Mucosa of gallbladder (tissue), 1 donor: ENCODE measurements at places on chromosomes 1 and 21. TPM values are rescaled to one million over a fixed set of nuclear protein-coding genes. Genes with fewer than 3 reads are reported as not detected.

The PADI3 gene
- 0.72 TPM for total RNA-seq

The IRF2BP2 gene
- 231 TPM for total RNA-seq

The CD5L gene
- total RNA-seq: not detected

The FCRL4 gene
- total RNA-seq: not detected

The GPR153 gene
- total RNA-seq: 14.8 TPM

The CFHR3 gene
- 0.49 TPM for total RNA-seq

The GATAD2B gene
- 42.5 TPM for total RNA-seq

The TCEA3 gene
- 32.0 TPM for total RNA-seq

The TEX38 gene
- 0.35 TPM for total RNA-seq

- no peak for DNase-seq
Observed at GRCh38 chr1:246037832-246038231, 469.2 kb downstream of the SMYD3 start.

DNA sequence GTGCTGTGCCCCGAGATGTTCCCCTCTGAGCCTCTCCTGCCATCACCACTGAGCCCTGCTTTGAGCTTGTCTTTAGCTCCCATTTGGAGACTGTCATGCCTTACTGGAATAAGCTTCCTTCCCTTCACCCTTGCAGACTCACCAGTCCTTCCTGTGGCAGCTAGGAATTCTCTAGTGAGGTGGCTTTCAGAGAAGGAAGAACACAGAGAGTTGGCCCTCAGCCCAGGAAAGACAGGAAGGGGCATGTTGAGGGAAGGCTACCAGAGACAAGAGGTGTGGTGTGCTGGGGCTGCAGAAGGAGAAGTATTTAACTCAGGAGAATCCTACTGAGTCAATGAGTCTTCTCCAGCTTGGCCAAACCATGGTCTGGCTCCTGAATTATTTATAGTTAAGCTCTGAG is 76.3 kb downstream of the UCK2 start:
- DNase-seq: peak; percentile 66

DNA sequence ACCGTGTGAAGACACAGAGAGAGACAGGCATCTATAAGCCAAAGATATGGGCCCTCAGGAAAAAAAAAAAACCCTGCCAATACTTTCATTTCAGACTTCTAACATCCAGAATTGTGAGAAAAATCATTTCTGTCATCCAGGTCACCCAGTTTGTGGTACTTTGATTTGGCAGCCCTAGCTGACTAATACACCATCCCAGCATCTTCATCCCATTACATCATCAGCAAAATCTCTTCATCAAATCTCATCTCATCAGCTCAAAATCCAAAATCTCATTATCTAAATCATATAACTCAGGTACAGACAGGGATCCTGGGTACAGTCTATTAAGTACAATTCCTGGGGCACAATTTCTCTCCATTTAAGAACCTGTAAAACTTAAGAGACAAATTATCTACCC is 51.9 kb upstream of the GJA8 start:
- no peak for DNase-seq

- no peak for DNase-seq
Observed at GRCh38 chr1:232986527-232986922, 36.1 kb downstream of the NTPCR start.

DNA sequence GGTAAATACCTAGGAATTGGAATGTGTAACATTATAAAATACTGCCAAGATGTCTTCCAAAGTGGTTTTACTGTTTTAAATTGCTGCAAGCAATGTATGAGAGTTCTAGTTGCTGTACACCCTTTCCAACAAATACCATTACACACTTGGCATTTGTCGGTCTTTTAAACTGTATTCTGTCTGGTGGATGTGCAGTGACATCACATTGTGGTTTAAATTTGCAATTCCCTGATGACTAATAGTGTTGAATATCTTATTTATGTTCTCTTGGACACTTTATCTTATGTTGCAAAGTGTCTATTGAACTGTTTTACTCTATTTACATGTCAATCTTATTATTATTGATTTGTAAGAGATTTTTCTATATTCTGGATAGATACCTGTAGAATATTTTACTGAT is 561.2 kb upstream of the B3GALT2 start:
- DNase-seq: no peak

GRCh38 chr21:45294509-45295291 is 7.0 kb upstream of the POFUT2 start:
- DNase-seq: peak; percentile 85

DNA sequence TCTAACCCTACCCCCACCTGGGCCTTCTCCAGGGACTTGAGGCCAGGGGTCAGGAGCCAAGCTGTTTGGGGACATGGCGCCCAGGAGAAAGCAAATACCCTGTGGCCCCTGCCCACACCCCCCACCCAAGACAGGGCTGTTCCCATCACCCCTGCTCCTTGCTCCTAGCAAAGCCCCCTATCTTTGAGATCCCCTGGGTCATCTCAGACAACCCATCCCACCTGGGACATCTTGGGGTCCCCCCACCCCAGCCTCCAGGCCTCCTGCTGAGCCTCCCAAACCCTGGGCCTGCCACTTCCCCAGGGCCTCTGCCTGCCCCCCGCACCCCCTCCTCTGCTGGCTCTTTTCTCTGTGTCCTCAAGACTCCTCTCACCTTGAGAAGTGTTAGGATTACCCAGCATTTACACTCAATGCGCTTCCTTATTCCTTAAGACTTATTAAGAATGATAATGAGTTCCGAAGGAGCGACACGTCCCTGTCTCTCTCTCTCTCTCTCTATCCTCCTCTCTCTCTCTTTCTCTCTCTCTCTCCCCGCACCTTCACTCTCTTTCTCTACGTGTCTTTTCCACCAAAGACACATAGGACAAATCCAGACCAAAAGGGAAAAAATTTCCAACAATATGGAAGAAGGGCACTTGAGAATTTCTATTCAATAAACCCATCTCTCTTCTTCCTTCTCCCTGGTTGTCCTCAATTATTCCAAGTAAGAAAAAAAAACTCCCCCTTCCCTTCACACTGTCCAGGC is 7.2 kb downstream of the CASZ1 start:
- no peak for DNase-seq

- no peak for DNase-seq
Observed at GRCh38 chr1:172653015-172653709, 5.7 kb upstream of the FASLG start.

DNA sequence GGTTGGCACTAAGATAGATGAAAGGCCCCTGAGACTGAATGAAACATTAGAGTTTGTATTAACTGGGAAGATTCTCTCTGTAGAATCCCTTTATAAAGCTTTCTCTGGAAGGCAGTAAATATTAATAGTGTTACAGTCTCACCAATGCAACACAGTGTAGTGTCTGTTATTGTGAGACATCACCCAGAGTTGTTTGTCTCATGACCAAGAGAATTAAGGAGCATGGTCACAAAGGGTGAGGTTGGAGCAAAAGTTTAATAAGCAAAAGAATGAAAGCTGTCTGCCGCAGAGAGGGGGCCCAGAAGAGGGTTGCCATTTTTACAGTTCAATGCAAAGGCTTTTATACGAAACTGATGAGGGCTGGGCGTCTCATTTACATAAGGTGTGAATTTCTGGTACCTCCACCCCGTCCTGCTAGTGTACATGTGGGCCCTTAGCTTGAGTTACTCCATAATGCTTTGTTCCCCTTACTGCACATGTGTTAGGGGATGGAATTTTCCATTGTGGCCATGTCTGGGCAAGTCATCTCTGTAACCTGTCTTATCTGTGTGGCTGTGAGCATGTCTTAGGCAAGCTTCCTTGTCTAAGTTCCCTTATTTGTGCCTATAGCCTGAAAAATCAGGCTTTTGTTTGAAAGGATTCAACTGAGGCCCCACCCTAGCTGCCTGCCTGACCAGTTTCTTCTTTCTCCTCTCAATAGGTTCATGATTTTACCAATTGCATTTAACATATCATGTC is 184.1 kb downstream of the RASAL2 start:
- no peak for DNase-seq

DNA sequence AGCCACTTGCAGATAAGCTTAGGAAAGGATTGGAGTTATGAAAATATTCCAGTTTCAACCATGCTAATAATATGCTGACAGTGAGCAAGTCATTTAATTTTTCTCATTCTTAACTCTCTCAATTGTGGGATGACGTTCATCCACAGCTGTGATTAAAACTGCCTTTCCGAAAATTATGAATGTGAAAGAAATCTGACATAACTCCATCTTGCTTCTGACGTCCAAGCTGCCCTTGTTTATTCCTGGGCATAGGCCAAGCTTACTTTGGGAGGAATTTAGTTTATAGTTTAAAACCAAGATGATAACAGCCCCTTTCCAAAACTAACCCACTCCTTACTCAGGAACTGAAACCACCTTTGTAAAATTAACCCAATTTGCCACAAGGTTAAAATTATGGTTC is 11.0 kb upstream of the RGS18 start:
- no peak for DNase-seq

DNA sequence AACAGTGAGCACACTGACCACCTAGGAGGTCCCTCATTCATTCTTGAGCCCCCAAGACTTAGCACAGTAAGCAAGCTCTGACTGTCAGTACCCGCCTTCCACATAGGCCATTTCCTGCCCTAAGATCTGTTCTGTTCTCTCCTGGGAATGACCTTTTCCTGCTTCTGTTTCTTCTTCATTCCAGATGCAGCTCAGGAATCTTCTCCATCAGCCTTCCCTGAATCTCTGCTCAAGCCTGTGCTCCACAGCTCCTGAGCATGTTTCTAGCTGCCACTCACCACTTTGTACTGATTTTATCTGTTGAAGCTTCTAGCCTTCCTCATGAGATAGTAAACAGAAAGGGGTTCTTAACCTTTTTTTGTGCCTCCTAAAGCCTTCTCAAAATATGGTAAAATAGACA is 56.6 kb downstream of the ZNF281 start:
- DNase-seq: no peak

DNA sequence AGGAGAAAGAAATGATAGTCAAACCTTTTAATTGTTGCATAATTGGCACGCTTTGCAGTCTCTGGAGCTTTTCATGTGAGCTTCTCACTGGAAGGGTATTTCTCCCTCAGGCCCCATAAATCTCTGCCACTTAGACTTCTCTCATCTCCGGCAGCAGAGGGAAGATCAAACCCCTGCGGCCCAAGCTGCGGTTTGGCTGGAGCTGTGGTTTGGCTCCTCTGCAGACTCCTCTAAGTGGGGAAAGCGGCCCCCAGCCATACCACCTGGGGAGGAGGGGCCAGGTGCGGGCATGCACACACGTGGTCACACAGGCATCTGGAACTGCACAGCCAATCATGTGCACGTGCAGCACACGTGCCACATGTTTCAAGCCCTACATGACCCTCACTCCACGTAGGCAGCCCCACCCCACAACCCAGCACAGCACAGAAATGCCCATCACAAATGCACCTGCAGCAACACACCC is 58.3 kb downstream of the UBE2T start:
- DNase-seq: no peak

GRCh38 chr1:224504297-224505041 is 69.9 kb upstream of the WDR26 start:
- no peak for DNase-seq

GRCh38 chr1:78279051-78279450 is 211.7 kb upstream of the PTGFR start:
- DNase-seq: no peak

DNA sequence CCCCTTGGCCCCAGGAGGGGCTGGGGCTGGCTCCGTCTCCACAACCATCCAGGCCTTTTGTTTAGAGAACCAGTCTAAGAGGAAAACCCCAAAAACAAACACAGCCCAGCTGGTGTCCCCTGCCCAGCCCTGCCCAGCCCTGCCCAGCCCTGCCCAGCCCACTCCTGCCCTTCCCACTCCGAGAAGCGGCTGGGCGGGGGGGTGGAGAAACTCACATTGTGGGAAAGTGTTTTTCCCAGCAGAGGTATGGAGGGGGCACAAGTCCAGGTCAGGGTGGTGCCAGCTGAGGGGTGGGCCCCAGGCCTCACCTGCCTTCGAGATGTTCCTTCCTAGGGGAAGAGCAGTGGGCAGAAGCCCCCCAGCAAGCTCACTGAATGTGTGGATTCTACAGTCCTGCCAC is 10.0 kb upstream of the FAM131C start:
- DNase-seq: no peak

DNA sequence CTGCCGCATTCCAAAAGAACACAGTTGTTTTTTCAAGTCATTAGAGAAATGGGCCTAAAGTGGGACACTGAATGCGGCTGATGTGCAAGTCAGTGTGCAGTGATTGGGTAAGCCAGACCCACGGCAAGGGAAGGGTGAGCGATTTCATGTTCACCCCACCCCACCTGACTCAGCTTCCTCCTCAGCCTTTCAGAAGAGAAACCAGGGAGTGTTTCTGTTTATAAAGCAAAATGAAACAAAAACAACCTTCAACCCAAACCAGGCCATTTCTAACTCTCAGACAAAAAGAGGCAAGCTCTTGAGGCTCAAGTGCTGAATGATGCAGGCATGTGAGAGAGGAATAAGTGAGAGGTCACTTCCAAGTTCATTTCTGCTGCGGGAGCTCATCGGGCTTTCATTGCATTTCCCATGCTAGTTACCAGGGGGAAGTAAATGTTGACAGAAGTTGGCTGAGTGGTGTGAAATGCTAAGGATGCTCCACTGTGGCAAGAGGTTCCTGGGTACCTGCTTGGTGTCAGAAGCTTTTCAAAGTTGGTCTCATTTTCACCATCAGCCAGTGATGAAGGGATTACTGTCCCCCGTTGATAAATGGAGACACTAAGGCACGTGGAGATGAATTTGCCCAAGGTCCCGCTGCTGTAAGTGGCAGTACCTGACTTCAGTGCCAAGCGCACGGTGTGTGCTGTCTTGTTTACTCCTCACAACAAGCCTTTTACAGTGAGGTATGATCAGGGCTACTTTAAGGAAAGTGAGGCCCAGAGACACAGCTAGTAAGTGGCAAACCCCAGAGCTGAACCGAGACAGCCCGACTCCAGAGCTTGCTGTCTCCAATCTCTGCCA is 29.1 kb downstream of the STPG1 start:
- DNase-seq: peak; percentile 10

GRCh38 chr1:183834568-183834967 is 29.6 kb downstream of the RGL1 start:
- no peak for DNase-seq

GRCh38 chr1:201884425-201884824 is 4.3 kb upstream of the SHISA4 start:
- no peak for DNase-seq

DNA sequence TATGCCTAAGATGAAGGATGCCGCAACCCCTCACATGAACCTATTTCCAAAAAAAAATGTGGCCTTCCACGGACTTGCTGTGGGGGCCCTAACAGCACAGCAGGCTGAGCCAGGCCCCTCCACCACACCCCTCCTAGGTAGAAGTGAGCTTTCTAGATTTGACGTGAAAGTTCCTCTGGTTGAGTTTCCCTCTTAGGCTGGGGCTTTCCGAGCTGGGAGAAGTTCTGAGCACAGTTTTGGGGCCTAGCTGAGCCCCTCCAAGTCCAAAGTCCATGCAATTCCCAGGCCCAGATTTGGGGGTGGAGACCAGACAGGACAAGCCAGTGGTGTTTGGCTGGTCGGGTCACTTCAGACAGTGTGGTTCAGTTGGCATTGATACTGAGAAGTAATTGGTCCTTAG is 13.8 kb upstream of the PHLDA3 start:
- no peak for DNase-seq
